ENCODE measurements at places on chromosomes 7 and 10.

GRCh38 chr7:17661982-17662585, 278.2 kb downstream of the SNX13 start:
- no peak for DNase-seq
- no peak overlapping the region for H3K4me3 ChIP-seq
- no peaks in the 10 kb centered on the region for H3K36me3 ChIP-seq

DNA sequence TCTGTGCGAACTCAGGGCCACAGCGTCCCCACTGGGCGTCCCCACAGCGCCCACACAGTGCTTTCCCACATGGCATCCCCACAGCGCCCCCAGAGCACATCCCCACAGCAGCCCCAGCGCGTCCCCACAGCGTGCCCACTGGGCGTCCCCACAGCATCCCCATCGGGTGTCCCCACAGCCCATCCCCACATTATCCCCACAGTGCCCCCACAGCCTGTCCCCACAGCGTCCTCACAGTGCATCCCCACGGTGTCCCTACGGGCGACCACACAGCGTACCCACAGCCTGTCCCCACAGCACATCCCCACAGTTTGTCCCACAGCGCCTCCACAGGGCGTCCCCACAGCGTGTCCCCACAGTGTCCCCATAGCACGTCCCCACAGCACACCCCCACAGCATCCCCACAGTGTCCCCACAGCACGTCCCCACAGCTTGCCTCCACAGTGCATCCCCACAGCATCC, 131.6 kb downstream of the ACTR3B start:
- H3K36me3 ChIP-seq: no peaks in the 10 kb centered on the region
- H3K4me3 ChIP-seq: no peak overlapping the region
- H3K4me1 ChIP-seq: peaks cover 6% of the 10 kb centered on the region
- no peak overlapping the region for H3K27ac ChIP-seq
- H3K27me3 ChIP-seq: peaks cover 3% of the 10 kb centered on the region

- no peak for DNase-seq
- H3K36me3 ChIP-seq: no peaks in the 10 kb centered on the region
- H3K4me1 ChIP-seq: peaks cover 10% of the 10 kb centered on the region
- H3K4me3 ChIP-seq: no peak overlapping the region
- H3K27ac ChIP-seq: no peak overlapping the region
Observed at GRCh38 chr10:113094114-113094486, 144.1 kb downstream of the TCF7L2 start.

DNA sequence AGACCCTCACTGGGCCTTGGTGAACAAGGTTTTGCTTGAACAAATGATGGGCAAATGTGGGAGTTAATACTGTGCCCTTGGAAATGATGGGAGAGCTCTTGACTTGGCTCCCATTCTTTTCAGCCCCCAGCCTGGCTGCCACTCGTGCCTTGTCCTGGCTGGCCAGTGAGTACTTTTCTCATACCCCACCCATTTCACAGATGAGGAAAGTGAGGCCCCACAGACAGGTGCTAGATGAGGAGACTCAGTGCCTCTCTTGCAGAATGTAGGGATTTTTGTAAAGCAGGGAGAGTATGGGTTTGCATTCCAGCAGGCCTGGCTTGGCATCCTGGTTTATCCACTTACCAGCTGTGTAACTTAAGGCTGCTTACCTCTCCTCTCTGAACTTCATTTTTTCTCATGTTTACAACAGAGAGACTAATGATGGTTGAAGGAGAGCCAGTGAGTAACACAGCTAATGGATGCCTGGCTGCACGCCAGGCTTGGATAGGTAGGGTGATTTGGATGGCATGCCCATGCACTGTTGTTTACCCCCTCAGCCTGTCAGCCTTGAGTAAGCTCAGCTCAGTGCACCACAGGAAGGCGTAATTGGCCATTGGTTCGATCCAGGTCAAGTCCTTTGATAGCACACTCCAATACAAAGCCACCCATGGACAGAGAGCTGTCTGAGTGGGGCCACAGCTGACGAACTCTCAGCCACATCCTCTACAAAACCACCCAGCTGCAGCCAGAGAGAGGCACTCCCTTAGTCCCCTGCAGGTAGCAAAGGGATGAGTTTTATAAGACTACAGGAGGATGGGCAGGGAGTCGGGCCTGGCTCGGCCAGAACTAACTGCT, 436.8 kb downstream of the RPS24 start:
- H3K4me1 ChIP-seq: no peaks in the 10 kb centered on the region
- no peak overlapping the region for H3K27ac ChIP-seq
- no peak overlapping the region for H3K4me3 ChIP-seq
- no peaks in the 10 kb centered on the region for H3K27me3 ChIP-seq
- no peaks in the 10 kb centered on the region for H3K36me3 ChIP-seq
- no peak for DNase-seq

DNA sequence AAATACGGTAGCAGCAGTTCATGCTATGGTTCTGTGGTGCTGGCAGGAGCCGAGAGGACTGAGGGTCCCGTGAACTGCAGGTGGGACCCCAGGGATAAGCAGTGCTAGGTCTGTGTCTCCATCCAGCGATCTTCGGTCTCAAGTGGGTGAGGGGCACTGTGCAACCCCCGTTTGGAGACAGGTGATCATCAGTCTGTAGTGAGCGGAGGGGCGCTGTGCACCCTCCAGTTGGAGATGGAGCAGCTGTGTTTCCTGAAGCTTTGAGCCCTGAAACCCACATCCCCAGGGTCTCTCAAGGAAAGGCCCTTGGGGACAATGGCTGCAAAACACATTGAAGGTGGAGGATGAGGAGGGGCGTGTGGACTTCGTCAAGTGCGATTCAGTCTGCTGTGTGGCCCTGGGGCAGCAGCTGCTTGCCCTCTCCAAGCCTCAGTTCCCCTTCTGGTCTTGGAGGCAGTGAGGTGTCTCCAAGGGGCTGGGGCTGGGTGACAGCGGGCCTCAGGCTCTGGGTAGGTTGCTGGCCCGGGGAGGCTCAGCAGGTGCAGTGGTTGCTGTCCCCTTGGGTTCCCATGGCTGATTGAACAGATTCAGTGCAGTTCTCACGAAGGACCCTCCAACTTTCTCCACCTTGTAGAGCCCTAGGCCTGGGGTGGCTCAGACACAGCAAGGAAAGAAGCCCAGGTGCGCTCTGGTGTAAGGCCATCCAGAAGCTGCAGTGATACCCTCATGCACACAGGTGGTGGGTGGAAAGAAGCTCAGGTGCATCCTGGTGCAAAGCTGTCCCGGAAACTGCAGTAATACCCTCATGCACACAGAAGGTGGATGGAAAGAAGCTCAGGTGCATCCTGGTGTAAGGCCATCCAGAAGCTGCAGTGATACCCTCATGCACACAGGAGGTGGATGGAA, 160.6 kb downstream of the ADARB2 start:
- no peaks in the 10 kb centered on the region for H3K27me3 ChIP-seq
- no peak overlapping the region for H3K27ac ChIP-seq
- no peaks in the 10 kb centered on the region for H3K4me1 ChIP-seq
- H3K36me3 ChIP-seq: no peaks in the 10 kb centered on the region

- DNase-seq: no peak
- no peak overlapping the region for H3K4me3 ChIP-seq
- no peaks in the 10 kb centered on the region for H3K36me3 ChIP-seq
- H3K4me1 ChIP-seq: no peaks in the 10 kb centered on the region
- H3K27me3 ChIP-seq: no peaks in the 10 kb centered on the region
Observed at GRCh38 chr10:61791216-61791615, 110.3 kb upstream of the ARID5B start.
